Stimulated activated naive B cell treated with anti-CD40 and anti-IgM and Interleukin-4, amounts not matched to agents 10 μg/mL and 1 μg/mL and 100 μg/mL, for 72 hours (primary cell): ENCODE measurements at places on chromosomes 2 and 18.

DNA sequence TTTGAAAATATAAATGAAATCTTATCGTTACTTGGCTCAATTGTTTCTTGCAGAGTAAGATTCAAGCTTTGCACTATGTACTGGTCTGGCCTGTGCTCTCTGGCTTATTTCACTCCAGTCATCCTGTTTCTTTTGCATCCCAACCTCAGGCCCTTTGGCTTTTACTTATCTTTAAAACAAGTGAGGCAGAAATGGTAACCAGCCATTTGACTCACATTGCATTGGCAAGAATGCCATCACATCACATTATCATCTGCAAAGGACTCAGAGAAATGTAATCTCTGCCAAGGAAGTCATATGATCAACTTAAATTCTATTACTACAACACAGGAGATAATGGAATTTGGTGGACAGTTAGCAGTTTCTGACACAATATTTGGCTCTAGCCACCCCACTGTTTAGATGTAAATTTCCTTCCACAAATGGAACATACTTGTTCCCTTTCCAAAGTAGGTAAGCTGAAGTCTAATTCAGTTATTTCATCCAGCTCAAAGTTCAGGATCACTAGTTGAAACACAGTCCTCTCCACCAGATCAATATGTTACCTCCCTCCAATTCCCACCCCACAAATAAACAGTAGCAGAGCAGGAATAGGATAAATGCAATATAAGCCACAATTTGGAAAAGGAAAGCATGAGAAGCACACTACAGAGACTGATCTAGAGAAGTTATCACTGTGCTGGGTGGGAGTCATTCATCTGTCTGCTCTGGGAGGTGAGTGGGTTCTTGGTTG is 65.0 kb upstream of the DSC1 start:
- no peak for DNase-seq

GRCh38 chr2:54029721-54030395 is 59.1 kb upstream of the PSME4 start:
- DNase-seq: no peak

DNA sequence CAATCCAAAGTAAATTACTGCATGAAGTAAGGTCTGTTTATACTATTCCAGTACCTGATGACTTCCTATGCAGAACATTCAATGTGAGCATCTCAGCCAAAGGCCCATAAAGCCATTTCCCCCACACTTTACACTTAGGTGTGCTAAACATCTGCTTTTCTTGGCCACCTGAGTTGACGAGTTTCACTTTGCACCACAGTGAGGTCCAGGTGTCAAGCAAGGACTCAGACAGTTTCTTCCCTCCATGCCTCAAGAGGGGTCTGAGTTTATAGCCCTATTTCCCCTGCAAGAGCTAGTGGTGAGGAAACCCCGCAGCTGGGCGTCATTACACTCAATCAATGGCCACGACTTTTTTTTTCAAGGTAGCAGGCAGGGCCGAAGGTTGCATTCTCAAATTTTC is 107.7 kb downstream of the MREG start:
- no peak for DNase-seq

DNA sequence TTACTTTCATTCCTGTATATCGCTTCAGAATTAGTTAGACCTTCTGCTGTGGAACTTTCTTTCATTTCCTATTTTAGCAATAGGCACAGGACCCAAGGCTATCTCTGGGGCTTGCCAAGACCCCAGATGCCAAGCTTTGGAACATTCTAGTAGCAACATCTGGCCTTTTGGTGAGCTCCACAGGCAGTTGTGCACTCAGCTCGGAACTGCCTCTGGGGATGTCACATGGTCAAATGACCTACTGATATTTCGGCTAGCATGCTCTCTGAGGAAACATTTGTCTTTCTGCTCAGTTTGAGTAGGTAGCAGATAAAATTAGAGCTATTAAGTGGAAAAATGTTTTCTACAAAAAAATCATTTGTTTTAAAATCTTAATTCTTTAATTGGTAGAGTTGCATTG is 76.6 kb upstream of the ITGA4 start:
- DNase-seq: no peak

DNA sequence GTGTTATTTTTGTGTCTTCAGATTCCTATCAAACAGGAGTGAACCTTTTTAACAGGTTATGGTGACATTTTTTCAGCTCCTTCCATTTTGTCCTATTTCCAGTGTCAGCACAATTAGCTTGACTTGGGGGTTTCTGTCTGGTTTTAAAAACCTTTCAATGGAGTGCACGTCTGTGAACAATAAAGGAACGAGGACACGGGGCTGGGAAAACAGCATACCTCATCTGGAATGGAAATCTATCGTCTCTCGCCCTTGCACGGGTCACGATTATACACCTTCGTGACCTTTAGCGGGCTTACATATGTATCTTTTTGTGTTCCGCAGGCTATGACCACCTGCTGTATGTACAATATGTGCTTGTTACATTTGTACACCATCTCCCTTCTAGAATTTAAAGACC is 2.3 kb upstream of the ZNF532 start:
- DNase-seq: no peak

GRCh38 chr2:61463769-61464475 is 7.0 kb downstream of the USP34 start:
- DNase-seq: no peak

- DNase-seq: no peak
Measured at GRCh38 chr2:201348758-201349157, 8.4 kb downstream of the FLACC1 start.

DNA sequence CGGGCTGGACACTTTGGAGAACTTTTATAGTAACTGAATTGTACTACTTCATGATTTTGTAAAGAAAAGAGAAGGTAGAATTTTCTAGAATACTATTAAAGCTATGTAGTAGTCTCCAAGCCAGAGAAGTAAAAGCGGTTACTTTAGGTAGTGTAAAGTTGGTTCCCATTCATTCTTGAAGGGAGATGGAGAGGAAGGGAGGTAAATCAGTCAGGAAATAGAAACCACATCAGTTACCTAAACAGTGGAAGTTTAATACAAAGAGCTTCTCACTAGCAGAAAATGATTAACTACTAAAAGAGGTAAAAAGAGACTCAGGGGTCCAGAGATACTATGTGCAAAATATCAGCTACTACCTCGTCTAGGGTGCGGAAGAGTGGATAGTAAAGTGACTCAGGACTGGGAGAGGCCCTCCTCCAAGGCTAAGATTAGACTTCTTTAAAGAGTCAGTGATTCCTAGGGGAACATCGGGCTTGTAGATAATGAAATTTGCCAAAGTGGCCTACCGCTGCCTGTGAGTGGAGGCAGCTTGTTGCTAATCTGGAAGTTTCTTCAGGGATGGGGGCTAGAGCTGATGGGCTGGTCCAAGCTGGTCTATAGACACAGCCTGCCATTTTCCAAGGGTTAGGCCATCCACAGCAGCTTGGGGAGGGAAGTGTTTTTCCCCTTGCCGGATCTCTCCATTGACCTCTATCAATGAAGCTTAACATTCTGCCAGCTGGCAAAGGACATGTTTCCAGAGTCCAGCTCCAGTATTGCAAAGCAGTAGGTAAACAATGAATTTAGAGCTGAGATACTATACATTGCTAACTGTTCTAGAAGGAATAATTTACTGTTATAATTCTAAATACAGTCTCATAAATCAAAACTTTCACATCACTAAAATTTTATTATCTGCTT is 246.4 kb upstream of the BOD1L2 start:
- no peak for DNase-seq
